ENCODE measurements at places on chromosomes 4 and X.

DNA sequence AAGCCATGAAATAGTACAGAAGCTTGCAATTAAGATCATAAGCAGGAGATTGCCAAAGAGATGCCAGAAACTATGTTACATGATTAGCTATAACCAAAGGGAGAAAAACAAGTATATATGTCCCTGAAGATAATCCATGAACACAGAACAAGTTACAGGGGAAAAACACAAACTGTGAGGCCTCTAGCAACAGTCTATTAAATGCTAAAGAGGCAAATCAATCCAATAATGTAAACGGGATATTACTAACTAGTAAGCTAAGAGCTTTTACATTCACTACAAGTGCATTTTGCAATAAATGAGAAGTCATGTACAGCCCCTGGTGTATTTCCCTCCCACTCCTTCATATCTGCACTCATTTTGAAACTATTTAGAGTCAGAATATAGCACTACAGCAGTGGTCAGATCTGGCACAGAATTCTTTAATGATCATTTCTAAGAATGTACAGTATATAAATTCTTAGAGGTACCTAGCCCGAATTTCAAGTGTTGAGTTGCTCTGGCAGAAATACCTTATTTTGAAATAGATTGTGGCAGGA lies 449.8 kb upstream of the SMIM31 start:
- no peak for DNase-seq

DNA sequence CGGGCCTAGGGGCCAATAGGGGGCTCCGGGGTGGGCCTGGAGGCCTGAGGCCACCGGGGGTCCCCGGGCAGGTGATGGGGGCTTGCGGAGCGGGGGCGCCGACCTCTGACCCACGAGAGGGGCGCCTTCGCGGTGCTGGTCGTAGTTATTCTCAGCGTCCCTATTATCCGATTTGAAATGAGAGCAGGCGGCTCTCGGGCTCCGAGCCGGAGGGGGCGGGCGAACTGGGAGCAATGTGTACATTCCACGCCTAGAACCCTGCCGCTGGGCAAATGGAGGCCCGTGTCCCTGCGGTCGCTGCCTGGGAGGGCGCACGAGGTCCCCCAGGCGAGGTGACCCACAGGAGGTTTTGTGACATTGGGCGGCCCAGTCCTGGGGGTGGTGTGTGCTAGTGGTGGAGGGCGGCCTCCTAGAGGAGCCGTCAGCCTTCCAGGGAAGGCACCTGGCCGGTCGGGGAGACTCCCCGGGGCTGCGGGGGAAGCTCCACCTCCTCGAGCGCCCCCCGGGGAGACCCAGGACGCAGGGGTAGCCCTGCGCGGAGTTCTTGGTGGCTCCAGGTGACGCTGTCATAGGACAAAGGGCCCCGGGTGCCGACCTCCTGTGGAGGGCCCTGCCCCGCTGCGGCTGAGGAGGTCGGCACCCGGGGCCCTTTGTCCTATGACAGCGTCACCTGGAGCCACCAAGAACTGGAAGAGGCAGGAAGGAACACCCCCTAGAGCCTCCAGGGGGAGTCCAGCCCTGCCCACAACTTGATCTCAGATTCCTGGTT lies 102.6 kb upstream of the PRKX start:
- no peak for DNase-seq

DNA sequence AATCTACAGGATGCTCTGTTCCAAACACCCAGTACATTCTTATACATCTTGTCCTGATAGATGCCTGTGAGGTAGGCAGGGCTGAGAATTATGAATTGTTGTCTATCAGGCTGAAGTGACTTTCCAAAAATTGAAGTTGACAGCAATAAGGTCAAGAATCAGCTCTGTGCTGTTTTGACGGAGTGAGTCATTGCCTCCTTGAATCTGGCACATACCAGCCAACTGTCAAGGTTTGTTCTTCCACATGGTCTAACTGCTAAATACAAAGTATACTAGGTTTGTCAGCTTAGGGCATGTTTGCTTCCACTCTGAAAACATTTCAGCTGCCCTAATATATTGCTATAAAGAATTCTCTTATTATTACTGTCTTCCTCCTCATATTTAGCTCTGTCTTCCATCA lies 32.3 kb downstream of the SH3RF1 start:
- DNase-seq, result no peak

DNA sequence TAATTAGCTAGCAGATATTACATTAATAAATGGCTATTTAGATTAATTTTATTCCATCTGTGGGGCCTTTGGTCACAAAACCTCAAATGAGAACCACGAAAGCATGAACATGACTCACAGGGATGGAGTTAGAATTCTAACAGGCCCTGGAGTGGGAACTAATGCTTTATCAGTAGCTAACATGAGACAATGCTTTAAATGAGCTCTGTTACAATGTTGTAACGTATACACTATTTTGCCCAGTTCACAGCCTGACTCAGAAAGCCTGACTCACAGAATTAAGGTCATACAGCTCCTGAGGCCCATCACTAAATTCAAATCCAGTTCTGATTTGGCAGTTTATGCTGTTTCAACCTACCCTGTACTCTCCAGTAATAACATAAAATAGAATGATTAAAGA lies 23.2 kb downstream of the VEGFC start:
- DNase-seq, result no peak

- no peak for DNase-seq
Measured at GRCh38 chr4:172819353-172819752, 349.3 kb upstream of the GALNT7 start.

GRCh38 chrX:139121616-139122286 lies 408.8 kb upstream of the F9 start:
- no peak for DNase-seq

Data from effector memory CD4-positive, alpha-beta T cell (primary cell).